Inflammatory macrophage treated with lipopolysaccharide for 4 hours (primary cell): ENCODE measurements at places on chromosomes 4 and X.
A peak's percentile ranks its signal among the peaks of the same experiment; 100 is the strongest.

- no peak for DNase-seq
These were observed 420.5 kb upstream of the CPEB2 start for GRCh38 chr4:14581741-14582140.

GRCh38 chr4:82261084-82261483 lies 112.7 kb downstream of the HNRNPD start:
- DNase-seq, result peak; percentile 40

DNA sequence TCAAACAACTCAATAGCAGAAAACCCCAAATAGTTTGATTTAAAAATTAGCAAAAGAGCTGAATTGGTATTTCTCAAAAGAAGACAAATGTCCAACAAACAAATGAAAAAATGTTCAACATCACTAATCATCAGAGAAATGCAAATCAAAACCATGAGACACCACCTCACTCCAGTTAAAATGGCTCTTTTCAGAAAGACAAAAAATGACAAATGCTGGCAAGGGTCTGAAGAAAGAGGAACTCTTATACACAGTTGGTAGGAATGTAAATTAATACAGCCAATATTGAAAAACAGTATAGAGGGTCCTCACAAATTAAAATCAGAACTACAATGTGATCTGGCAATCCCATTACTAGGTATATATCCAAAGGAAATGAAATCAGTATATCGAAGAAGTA lies 70.4 kb downstream of the FBXL5 start:
- DNase-seq, result no peak

- peak; percentile 42 for DNase-seq
These were observed 518 bp upstream of the SAT1 start for GRCh38 chrX:23782455-23782854.

GRCh38 chr4:139912445-139912844 lies 241.5 kb downstream of the MAML3 start:
- no peak for DNase-seq

DNA sequence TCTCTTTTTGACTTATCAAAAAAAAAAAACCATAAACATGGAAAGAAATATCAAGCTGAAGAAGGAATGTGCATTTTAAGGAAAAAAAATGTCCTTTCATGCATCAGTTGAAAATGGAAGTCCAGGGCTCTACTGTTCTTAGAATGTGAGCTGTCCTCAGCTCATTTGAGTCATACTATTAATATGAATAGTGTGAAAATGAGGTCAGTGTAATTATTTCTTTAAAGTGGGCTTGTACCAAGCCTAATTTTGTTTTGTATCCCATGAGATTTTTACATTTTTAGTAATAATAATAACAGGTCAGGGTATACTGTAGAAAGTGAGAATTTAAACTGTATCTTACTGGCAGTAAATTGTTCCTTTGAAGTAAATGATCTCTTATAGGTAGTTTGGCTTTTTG lies 148.5 kb downstream of the NAA11 start:
- no peak for DNase-seq

DNA sequence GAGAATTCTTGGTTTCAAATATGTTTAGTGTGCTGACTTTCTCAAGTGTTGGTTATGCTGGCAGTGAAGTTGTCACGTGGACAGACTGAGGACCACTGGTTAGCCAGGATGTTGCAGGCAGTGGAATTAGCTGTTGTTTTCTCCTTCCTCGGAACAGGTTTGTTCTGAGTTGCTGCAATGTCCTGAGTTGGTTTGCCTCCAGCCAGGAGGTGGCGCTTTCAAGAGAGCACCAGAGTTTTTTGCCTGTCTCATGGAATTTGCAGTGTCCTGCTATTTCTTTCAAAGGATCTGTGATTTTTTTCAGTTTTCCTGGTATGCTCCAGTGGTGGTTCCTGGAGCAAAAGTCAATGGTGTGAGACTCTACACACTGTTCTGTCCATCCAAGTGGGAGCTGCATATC lies 158.1 kb upstream of the CXorf66 start:
- DNase-seq, result no peak

- no peak for DNase-seq
These were observed 64.6 kb downstream of the SYNPO2 start for GRCh38 chr4:118953276-118953675.

GRCh38 chrX:118182025-118182424 lies 65.4 kb upstream of the KLHL13 start:
- DNase-seq, result no peak

- DNase-seq, result no peak
These were observed 26.9 kb downstream of the SOX3 start for GRCh38 chrX:140477987-140478386.

GRCh38 chrX:118346258-118347094 lies 570 bp downstream of the WDR44 start:
- peak; percentile 47 for DNase-seq

- DNase-seq, result no peak
These were observed 774.2 kb upstream of the LCORL start for GRCh38 chr4:18795794-18796193.

DNA sequence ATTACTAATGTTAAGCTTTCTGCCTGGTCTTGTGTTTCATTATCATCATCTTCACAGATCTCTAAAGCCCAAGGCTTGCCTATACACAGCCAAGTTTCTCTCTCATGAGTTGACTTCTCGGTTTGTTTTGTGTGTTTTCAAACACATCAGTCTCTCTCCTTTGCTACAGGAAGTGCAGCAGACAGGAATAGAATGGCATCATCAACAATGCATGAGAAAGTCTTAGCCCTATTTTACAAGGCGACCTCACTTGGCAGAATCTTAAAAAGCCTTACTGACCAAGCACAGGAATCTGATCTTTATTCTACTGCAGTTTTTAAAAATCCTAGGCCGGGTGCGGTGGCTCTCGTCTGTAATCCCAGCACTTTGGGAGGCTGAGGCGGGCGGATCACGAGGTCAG lies 36.8 kb downstream of the CC2D2A start:
- no peak for DNase-seq

DNA sequence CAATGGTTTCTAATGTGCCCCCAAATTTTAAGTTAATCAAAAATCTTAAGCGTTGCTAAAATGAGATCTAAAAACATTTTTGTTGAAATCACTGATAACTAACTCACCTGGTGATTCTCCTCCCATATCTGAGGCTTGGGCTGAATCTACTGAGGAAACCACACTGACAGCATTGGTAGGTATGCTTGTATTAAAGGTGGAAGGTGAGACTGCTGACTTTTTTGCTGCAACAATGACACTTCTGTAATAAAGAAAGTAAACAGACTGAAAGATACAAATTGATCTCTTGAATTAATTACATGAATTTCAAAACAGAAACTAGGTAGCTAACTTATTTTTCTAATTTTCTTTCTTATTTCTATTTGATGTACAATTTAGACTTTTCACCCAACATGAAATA lies 198.1 kb downstream of the LRBA start:
- no peak for DNase-seq

DNA sequence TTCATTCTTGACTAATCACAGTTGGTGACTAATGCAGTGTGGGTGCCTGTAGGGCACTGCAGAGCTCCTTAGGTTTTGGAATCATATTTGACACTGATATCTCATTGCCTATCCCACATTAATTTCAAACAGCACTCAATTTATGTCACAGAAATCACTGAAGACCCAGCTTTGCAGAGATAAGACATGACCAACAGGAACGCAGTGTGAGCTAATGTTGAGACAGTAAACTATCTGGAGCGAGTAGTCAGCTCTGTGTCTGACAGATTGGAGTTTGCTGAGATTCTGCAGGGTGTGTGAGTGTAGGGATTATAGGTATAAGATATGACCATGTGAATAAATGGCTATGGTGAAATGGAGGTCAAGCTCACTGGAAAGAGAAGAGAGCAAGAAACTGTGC lies 1586.1 kb upstream of the AGA start:
- no peak for DNase-seq

GRCh38 chrX:104670051-104670450 lies 104.1 kb downstream of the IL1RAPL2 start:
- no peak for DNase-seq

DNA sequence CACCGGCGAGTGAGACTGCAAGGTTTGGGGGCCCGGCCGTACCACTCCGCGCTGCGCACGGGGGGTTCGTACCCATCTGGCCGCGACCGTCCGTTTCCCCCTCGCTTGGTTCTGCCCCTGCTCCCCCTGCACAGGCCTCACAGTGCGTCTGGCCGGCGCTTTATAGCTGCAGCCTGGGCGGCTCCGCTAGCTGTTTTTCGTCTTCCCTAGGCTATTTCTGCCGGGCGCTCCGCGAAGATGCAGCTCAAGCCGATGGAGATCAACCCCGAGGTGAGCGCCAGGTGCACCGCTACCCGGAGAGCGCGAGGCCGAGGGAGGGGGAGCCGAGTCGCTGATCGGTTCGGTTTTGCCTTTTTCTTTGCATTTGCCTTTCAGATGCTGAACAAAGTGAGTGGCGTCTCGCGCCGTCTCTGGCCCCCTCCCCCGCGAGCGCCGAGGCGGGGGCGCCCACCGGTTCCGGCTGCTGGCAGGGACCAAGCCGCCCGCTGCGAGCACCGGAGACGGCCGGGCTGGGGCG lies at the start of gene UCHL1:
Gene UCHL1, plus strand, starts transcription at position 189 of the 517 bp plus-strand sequence. Its CDS starts 49 bp downstream, at position 238.
- no peak for DNase-seq

GRCh38 chr4:163108614-163109013 lies 58.1 kb downstream of the NAF1 start:
- no peak for DNase-seq

DNA sequence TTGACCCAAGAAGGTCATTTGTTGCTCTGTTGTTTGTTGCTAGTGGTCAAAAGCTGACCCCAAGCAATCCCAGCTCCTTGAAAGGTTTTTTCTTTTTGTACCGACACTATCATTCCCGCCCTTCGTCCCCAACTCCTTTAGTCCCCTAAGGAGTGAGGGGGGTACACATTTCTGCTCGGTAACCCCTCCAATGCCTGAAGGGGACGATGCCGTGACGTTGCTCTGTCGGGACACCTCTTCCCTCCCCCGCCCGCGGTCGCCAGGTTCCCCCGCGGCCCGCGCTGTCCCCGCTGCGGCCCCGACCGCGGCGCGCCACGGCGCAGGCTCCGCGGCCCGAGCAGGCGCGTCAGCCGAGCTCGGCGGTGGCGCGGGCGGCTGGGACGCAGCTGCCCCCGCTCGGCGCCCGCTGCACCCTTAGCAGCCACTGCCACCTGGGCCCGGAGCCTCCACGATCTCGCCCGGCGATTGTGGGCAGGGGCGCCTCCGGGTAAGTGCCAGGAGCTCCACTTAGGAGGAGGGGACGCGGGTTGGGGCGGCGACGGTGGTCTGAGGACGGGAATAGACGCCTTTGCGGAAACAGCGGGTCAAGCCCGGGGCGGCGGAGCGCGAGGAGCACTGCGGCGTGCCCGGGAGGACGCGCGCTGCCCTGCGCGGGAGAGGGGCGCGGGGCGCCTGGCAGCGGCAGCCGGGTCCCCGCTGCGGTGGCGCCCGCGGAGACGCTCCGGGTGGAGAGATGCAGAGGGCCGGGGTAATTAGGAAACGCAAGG lies at the start of gene GLRB:
Gene GLRB, plus strand, starts transcription at position 340 of the 767 bp plus-strand sequence. CDS start 1,875 bp downstream, outside the sequence.
- no peak for DNase-seq

DNA sequence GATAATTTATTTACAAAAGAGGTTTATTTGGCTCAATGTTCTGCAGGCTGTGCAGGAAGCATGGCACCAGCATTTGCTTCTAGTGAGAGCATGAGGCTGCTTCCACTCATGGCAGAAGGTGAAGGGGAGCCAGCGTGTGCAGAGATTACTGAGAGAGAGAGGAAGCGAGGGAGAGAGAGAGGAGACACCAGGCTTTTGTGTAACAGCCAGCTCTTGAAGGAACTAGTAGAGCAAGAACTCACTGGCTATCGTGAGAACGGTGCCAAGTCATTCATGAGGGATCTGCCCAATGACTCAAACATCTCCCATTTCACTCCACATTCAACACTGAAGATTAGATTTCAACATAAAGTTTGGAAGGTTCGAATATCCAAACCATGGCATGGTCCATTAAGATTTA lies 12.7 kb downstream of the GUCY1A1 start:
- peak; percentile 69 for DNase-seq

- DNase-seq, result no peak
These were observed 67.7 kb downstream of the THOC2 start for GRCh38 chrX:123665197-123665596.

DNA sequence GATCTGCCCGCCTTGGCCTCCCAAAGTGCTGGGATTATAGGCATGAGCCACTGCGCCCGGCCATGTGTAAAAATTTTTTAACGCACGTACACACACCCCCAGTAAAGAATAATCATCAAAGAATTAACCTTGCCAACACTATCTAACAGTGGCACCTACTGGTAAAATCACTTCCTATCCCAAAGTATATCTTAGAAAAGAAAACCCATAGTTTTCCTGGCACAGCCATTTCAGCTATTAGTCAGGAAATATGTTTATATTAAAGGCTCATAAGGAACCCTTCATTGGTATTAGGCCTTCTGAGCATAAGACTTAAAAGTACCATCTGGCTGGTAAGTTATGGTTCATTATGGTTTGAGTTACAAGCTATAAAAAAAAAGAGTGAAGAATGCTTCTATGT lies 14.1 kb downstream of the S100G start:
- DNase-seq, result no peak

GRCh38 chrX:119231936-119232445 lies 4.1 kb upstream of the PGRMC1 start:
- no peak for DNase-seq
